Activated T-cell treated with anti-CD3 and anti-CD28 coated beads, Interleukin-2, amount 50 U/mL, for 48 hours (primary cell): ENCODE measurements at places on chromosomes 1 and 21.
A peak's percentile ranks its signal among the peaks of the same experiment; 100 is the strongest.

GRCh38 chr1:14482784-14483450 is 115.6 kb upstream of the KAZN start:
- DNase-seq: no peak

GRCh38 chr1:114216431-114217173 is 62.9 kb upstream of the SYT6 start:
- no peak for DNase-seq

DNA sequence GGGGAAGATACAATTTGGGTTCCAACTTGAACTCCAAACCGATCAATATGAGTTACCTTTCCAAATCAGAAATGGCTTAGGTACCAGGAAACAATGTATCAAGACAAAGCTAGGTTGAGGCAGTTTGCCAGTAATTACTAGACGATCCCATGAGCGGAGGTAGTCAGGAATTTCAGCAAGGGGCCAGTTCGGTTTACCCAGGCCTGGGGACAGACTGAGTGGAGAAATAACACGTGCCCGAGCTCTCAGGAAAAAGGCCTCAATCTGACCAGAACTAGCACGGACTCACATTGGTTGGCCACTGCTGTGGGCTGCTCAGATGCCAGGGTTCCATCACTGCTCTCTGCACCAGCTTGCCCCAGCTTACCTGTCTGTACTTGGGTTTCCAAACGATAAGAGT is 15.3 kb downstream of the CLSTN1 start:
- no peak for DNase-seq

DNA sequence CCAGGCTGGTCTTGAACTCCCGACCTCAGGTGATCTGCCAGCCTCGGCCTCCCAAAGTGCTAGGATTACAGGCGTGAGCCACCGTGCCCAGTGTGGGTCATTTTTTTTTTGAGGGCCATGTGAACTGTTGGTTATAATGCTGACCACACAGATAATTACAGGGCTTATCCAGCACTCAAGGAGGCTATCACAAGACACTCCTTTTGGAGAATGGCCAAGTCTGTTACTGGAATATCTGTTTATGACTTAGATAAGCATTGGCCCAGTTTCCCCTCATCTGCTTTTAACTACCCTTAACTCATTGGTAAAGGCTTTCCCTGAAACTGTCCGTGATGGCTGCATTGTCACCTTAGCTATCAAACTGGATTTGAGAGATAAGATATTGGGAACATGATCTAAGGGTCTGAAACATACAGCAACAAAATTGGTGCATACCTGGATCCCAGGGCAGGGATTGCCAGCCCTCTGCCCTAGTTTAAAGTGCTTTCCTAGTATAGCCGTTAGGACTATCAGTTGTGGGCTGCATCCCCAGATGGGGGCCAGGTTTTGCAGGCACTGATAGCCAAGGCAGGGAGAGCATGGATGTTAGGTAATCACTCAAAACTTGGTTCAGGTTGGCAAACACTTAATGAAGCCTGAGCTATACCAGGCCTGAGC is 15.6 kb downstream of the SZT2 start:
- DNase-seq: no peak

GRCh38 chr1:241828463-241829021 is 19.5 kb upstream of the EXO1 start:
- DNase-seq: no peak

- no peak for DNase-seq
Measured at GRCh38 chr1:118564961-118565703, 380.1 kb upstream of the SPAG17 start.

DNA sequence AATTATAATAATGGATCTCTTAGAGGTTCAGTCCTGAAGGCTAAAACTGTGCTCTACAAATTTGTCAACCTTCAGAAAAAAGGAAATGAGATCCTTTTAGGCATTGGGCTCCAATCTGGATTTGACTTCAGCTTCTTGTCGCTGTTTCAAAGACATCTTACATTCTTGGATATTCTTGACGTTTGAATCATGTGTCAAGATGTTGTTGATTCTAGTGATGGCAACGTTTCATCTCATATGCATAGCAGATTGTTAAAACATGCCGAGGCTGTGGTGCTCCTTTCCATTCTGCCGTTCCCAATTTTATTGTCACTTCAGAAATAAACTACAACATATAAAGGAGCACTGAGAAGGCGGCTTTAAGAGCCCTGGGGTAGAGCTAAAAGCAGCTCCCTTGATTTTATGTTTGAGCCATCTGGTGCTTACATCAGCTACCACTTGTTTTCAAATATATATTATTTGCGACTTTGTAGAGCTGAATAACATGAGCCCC is 467.6 kb upstream of the ZRANB2 start:
- no peak for DNase-seq

GRCh38 chr1:153922076-153922971 is 448 bp downstream of the GATAD2B start:
- DNase-seq: peak; percentile 81

DNA sequence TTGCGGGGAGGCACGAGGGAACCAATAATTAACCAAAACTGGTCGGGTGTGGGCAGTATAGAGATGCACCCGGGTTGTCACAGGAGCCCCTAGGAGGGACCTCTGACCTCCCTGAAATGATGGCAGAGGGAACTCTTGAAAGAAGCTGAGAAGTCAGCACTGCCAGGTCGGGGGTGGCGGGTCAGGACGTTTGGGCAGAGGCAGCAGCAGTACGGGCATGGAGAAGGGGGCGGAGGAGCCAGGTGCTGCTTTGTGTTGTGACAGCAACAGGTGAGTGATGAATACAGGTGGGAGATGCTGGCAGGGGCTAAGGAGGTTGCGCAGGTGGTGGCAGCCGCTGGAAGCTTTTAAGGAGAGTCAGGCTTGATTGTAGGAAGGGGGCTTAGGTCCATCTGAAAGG is 11.7 kb downstream of the TNFRSF1B start:
- no peak for DNase-seq

DNA sequence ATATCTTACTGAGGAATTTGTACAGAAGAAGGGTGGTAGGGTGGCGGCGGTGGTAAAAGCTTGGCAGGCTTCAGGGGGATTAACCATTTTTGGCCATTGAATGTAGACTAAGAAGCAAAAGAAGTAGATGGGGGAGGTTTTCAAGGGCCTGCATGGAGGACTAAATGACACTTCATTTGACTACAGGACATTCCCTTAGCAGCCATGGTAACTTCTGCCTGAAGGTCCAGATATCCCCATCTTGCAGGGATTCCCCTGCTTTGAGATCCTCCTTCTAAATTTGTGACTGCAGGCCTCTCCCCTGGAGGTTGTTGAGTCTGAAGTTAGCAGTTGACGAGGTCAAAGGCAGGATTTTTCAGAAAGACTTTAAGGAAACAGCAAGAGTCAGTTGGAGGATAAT is 4.8 kb downstream of the VASH2 start:
- no peak for DNase-seq
